Muscle of back (tissue), 13 donors: ENCODE measurements at places on chromosomes 3 and 15. TPM values are rescaled to one million over a fixed set of nuclear protein-coding genes. Genes with fewer than 3 reads are reported as not detected.
A peak's percentile ranks its signal among the peaks of the same experiment; 100 is the strongest.

The ILDR1 gene
- polyA plus RNA-seq: 0.31 TPM

- DNase-seq: no peak
Observed at GRCh38 chr15:45431511-45431910, 53.2 kb upstream of the GATM start.

DNA sequence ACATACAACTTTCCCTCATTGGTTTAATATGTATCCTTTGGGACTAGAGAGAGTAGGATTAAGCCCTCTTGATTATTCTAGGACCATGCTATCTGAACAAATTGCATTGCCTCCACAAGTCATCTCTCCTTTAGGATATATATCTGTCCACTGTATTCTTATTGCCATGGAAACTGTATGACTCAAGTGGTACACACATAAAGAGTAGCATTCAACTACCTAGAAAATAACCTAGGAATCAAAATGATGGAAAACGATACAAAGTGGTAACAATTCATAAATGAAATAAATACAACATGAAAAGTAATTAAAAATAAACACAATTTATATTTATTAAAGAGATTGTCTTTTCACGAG lies 212.1 kb upstream of the P2RY1 start:
- no peak for DNase-seq

DNA sequence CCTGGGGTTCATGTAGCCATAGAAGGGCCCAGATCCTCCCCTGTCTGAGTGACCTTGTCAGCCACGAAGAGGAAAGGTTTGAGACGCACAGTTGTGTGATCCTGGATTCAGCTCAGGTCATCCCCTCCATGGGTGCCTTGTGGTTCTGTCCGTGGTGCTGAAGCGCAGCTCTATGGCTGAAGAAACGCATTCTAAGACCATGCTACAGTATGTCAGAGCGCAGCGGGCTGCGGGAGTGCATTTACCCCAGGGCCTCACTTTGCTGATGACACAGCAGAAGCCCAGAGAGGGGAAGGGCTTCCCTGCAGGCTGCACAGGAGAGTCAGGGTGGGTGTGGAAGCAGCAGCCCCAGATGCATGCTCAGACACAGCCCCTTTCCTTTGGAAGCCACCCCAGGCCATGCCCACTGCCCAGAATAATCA lies 68.8 kb upstream of the IQSEC1 start:
- peak; percentile 66 for DNase-seq

The GOLGA6L4 gene
- polyA plus RNA-seq: 12.9 TPM

- no peak for DNase-seq
Observed at GRCh38 chr3:64058566-64058965, 35.3 kb upstream of the PSMD6 start.

- no peak for DNase-seq
Observed at GRCh38 chr3:8152821-8153418, 348.7 kb upstream of the LMCD1 start.

The GOLGA8J gene
- 1.2 TPM for polyA plus RNA-seq

- peak; percentile 84 for DNase-seq
Observed at GRCh38 chr3:32374788-32375595, 16.7 kb upstream of the CMTM7 start.

- no peak for DNase-seq
Observed at GRCh38 chr15:69014454-69014853, at the start of gene NOX5. Gene NOX5 (plus strand): TSS chr15:69014695. CDS start chr15:69014736, 41 bp downstream.

The GHSR gene
- not detected for polyA plus RNA-seq

DNA sequence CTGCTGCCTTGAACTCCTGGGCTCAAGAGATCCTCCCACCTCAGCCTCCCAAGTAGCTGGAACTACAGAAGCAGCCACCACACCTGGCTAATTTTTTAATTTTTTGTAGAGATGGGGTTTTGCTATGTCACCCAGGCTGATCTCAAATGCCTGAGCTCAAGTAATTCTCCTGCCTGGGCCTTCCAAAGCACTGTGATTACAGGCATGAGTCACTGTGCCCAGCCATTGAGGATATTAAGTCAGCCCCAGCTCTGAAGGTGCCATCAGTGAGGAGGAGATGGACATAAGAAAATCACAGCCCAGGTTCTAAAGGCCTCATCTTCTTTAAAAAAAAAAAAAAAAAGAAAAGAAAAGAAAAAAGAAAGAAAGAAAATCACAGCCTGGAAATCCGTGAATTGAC lies 26.6 kb upstream of the PSTPIP1 start:
- DNase-seq: no peak

GRCh38 chr15:59060348-59060747 lies 44.6 kb upstream of the CCNB2 start:
- DNase-seq: no peak

DNA sequence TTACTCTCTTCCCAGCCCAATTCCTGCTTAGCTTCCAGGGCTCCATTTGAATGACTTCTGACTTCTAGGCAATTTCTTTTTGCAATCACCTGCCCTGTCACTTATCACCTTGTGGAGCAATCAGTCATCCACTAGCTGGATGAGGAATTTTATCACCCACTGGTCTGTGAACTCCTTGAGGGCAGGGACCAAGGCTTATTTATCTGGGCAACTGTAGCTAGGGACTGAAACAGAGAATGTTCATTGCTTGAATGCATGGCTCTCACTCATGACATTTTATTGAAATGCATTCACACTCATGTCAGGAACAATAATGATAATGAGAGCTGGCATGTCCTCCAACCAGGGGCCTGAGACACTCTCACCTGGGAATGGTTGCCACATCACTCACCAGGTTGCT lies 15.5 kb downstream of the TNFAIP8L3 start:
- no peak for DNase-seq

DNA sequence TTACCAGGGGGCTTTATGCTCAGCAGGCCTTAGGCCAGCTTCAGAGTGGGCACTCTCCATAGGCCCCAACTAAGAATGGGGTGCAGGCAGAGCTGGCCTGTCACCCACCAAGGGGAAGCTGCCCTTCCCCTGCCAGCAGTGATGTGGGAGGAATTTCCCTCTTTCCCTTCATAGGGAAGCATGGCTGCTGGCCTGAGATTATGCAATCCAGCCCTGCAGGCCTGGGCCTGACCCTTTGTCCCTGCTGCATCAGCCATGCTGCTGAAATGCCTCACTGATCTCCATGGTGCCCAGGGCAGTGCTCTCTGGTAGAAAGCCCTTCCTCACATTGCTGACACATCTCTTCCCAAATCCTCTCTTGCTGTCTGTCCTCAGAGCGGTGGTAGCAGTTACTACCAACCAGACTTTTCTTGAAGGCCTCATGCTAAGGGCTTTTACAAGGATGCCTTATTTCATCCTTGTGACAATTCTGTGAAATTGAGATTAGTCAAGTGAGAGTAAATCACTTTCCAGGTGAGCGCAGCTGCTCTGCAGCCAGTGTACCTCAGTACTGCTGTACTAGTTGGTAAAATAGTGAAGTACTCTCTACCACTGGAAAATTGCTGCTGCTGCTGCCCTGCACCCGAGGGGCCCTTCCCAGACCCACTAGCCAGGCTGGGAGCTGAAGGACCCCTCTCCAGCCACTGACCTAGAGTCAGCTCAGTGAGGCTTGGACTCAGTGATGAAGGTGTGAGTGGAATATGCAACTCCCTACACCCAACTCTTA lies 33.8 kb downstream of the MRAS start:
- no peak for DNase-seq

GRCh38 chr3:194806991-194807630 lies 121.4 kb downstream of the FAM43A start:
- no peak for DNase-seq

- no peak for DNase-seq
Observed at GRCh38 chr3:15339786-15340215, 7.4 kb upstream of the SH3BP5 start.

The ARL8B gene
- 47.2 TPM for polyA plus RNA-seq

DNA sequence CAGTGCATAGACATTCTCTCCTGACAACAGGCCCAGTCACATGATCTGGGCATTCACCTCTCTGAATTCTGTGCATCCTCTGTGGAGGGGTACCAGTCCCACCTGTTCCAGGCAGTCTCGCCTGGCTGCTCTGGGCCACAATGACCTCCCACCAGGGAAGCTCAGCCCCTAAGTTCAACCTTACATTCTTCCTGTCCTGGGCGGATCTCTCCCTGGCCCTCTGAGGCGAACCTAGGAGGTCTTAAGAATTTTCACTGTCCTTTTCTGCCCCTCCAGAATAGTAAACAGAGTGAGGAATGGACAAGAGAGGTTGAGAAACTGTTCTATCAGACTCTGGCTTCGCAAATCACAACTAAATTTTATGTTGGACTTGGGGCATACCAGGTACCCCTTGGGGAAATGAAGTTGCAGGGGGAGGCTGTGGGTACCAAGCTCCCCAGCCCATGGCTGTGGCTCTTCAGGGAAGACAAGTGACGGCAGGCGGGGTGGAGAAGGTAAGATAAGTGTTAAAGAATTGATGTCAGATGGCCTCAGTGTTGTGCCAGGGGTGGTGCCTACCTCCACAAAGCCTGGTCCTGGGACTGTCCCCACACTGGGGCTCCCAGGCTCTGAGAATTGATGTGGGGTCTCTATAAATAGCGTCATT lies 5.3 kb downstream of the SCN5A start:
- no peak for DNase-seq

DNA sequence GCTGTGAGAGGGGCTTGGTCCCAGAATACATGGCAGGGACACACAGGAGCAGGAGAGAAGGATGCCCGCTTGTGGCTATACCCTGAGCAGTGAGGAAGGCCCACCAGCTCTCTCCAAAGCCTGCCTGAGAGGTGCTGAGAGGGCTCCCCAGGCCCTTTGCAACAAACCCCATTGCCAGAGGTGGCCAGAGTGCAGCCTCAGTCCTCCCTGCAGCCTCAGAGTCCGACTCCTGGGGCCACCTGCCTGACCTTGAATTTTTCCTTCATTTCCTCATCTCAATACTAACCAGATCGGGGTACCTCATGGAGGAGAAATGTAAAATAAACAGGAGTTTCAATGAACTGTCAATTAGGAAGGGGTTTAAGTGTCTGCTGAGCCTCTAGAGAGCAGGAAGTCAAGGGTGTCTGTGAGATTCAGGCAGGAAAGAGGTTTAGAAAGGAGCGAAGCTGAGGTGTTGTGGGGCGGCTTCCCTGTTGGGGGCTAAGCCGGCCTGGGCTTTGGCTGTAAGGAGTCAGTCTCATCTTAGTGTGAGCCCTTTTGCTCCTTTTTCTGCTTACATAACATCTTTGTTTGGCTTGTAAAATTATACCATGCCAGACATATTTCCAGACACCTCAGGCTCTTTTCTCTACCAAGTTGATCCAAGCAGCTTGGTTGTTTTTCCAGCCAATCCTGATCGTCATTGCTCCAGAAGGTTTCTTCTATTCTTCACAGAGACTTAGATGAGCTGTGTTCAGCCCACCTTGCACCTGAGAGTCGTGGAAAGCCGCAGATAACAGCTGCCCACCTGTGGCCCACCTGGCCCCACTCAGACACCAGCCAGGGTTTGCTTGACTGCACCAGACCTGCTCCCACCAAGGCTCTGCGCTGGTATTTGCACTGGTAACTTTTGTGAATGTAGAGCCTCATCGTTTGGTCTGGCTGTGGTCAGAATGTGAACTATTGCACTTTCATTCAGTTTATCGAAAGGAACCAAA lies 36.7 kb downstream of the CMTM7 start:
- no peak for DNase-seq

DNA sequence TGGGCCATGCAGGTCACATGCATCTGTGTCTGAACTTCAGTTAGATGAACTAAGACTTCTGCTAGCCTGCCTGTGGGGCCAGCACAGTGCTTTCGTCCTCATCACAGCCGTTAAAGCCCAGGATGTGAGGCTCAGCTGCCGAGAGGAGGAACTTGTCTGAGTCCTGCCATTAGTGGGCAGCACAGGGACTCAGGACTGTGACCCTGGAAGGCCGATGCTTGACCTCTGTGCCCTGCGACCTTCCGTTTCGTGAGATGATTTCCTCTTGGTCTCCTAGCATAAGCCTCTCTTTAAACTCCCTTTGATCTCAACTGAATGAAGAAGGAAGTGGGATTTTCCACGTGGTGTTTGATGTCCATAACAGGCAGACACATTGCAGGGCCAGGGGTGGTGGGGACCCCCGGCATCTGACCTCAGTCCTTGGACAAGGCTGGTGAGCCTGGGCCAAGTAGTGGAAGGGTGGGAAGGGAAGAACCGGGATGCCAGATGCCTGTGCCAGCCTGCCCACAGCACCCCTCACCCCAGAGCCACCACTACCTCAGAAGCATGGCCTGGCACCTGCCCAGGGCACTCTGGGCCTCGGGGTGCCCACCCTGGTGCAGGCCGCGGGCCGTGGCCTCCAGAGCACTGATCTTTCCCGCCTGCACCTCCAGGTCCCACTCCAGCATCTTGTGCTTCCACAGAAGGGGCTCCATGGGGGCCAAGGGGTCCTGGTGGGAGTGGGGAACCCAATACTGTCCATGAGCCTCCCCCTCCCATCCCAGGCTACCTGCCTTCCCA lies 21.6 kb downstream of the PLA2G4B start:
- no peak for DNase-seq

GRCh38 chr15:57165992-57166391 lies 210.3 kb upstream of the CGNL1 start:
- no peak for DNase-seq

The GOLGA8Q gene
- 0.98 TPM for polyA plus RNA-seq

The SH3GL3 gene
- polyA plus RNA-seq: 12.2 TPM

The CA12 gene
- 0.82 TPM for polyA plus RNA-seq

The FRMD4B gene
- polyA plus RNA-seq: 14.2 TPM

The GPR160 gene
- 1.9 TPM for polyA plus RNA-seq

The ATP13A5 gene
- 0.15 TPM for polyA plus RNA-seq

GRCh38 chr3:193771653-193772421 lies 178.8 kb downstream of the OPA1 start:
- DNase-seq: no peak

The PRSS50 gene
- 0.28 TPM for polyA plus RNA-seq

The PGBD4 gene
- 1.9 TPM for polyA plus RNA-seq

The C15orf62 gene
- 0.99 TPM for polyA plus RNA-seq

DNA sequence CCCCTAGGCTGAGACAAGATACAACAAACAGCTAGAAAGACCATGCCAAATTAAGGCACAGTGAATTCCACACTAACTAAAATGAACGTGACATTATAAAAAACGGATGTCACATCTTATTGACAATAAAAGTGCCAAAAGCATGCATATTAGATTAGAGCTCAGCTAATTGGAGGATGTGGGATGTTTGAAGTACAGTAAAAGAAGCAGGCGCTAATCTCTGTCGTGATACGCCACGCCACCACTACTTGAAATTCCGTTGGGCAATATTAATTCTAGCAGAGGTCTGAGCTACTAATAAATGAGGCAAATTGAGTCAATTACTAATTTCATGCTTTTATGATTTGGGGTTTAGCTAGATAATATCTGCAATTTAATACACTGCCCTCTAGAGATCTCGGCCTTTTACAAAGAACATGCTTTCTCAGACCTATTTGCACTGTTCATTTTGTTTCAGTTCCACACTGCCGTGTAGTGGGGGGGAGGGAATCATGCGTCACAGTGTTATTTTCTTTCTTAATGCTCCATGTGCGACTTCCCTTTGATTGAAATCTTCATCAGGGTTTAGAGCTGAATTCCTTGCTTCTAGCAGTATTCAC lies 52.9 kb upstream of the ROBO2 start:
- no peak for DNase-seq

DNA sequence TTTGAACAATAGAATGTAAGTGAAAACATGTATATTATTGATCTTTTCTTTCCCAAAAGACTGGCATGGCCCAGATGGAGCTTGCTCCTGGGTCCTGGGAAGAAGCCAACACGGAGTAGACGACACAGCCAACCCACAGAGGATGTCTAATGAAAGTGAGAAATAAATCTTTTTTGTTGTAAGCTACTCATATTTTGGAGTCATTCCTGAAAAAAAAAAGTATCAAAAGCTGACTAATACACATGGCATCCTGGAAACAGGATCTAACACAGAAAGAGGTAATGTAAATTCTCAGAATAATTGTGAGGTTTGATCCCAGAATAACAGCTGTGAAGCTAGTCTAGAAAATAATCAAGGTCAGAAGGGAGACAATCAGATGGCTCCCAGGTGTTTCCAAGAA lies 12.6 kb upstream of the FRMD5 start:
- DNase-seq: no peak

GRCh38 chr3:87614998-87615397 lies 338.6 kb upstream of the POU1F1 start:
- DNase-seq: no peak
